ENCODE measurements at places on chromosomes 16 and 17.

- peak; percentile 87 for DNase-seq
These were observed 48.3 kb upstream of the HAPSTR1 start for GRCh38 chr16:9042964-9043680.

DNA sequence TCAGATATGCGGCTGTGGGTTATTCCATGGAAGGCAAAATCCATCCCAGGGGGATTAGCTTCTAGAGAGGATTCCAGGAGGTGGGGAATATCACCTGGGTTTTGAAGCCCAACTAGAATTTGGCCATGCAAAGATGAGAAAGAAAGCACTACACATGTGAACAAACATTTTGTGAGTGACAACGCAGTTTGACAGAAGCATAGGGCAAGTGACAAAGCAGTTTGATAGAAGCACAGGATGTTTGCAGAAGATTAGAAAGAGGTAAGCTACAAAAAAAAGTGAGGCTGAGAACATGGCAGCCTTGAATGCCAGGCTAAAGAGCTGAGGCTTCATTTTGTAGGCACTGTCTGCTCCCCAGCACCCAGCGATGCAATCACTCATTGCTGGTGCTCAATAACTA is 12.3 kb upstream of the KRT38 start:
- no peak for DNase-seq

GRCh38 chr17:35082073-35082657 is 18.7 kb upstream of the RFFL start:
- peak; percentile 86 for DNase-seq

GRCh38 chr17:50790618-50791017 is 23.3 kb upstream of the ANKRD40CL start:
- DNase-seq: no peak

DNA sequence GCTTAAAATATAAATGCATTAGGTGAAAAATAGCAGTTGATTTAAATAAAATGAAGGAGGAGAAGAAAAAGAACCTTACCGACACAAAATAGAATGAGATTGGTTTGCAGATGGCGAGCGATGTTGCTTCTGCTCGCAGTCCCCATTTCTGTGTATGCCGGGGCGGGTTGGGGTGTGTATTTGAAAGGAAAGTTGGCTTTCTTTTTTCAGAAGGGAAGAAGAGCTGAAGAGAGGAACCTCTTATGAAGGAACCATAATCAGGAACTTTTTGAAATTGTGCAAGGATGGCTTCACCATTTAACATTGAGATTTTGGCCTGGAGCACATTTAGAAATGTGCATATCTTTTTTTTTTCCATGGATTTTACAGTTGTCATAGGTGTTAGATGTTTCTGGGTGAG is at the start of gene IGSF6:
Gene IGSF6 (minus strand): TSS at position 156 of the 400 bp plus-strand sequence. CDS start 10 bp downstream, at position 146.
- no peak for DNase-seq

All from LHCN-M2 (cell line).